T follicular helper cell (primary cell): ENCODE measurements at places on chromosomes 12 and 14.

DNA sequence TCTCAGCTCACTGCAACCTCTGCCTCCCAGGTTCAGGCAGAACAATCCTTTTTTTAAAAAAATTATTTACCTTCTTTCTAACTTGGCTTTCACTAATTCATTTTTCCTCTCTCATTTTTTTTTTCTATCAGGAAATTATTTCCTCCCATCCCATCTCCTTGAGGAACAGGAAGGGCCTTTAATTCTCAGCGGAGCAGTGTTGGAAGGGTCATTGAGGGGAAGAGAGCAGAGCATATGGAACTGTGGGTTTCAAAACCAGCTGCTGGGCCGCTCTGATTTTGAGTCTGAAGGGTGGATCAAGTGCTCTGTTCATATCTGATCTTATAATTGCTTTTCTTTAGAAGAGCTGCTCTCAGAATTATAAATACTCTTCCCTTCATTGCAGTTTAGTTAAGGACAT lies 29.0 kb downstream of the NUBPL start:
- DNase-seq = no peak

GRCh38 chr12:52032446-52032803 lies 18.8 kb upstream of the NR4A1 start:
- DNase-seq = no peak

- no peak for DNase-seq
These were observed 13.5 kb downstream of the SRGAP1 start for GRCh38 chr12:63857771-63858670.

GRCh38 chr14:52363961-52364360 lies 49.8 kb downstream of the PTGER2 start:
- no peak for DNase-seq

DNA sequence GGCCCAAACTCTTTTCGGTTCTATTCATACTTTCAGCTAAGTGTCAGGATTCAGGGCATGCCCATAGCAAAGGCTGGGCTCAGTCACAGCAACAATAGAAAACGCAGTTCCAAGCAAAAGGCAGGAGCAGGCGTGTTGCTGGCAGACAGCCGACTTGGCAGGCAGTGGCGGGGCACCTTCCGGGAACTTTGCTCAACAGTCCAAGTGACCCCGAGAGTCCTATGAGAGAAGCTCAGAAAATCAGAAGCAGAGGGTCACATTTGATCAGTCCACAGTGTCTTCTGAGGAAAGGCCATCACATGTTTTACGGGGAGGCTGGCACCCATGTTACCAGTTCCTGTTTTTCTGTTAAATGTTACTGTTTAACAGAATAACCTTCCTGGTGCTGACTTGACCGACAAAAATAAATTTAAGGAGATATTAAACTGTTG lies 115.0 kb downstream of the DACT1 start:
- no peak for DNase-seq

GRCh38 chr12:63007726-63008125 lies 72.8 kb upstream of the PPM1H start:
- DNase-seq = no peak

GRCh38 chr12:6358881-6359280 lies 16.5 kb downstream of the SCNN1A start:
- DNase-seq = no peak

DNA sequence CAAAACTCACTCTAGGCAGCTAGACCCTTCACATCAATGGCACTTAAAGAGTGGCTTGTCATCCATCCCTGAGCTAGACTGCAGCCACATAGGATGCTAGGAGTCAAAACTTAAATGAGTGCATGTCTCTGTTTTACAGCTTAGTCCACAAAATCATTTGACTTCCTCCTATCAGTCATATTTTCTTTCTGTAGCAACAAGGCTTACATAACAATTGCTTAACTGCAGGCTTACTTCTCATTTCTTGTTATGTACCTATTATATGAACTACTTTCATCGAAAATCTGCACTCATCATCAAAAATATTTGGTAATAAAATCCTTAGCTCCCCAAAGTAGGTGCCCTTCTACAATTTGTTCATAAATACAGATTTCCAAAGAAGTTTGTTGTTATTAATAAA lies 30.1 kb downstream of the CLEC1A start:
- DNase-seq = no peak

- no peak for DNase-seq
These were observed 108.6 kb upstream of the DYRK2 start for GRCh38 chr12:67539946-67540345.

- no peak for DNase-seq
These were observed 88.6 kb downstream of the NINJ2 start for GRCh38 chr12:574475-575128.

DNA sequence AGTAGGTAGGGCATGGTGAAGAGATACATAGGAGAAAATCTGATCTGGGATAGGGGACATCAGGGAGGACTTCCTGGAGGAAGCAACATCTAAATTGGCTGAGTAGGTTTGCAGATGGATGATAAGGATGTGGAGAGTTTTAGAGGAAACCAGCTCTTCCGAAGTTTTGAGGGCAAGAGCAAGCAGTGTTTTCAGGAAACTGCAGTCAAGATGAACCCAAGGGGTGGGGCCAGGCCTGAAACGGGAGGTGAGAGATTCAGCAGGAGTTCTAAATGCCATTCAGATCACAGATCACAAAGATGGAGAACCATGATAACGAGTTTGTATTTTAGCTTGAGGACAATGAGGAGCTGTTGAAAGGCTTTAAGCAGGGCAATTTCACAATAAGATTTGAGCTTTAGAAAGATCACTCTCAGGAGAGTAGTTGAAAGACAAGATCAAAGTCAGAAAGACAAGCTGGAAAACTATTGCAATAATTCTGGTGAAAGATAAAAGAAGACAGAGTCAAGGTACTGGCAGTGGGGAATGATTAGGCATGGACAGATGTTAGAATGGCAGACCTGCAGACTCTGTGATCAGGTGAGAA lies 70.1 kb upstream of the PLXNC1 start:
- DNase-seq = no peak

DNA sequence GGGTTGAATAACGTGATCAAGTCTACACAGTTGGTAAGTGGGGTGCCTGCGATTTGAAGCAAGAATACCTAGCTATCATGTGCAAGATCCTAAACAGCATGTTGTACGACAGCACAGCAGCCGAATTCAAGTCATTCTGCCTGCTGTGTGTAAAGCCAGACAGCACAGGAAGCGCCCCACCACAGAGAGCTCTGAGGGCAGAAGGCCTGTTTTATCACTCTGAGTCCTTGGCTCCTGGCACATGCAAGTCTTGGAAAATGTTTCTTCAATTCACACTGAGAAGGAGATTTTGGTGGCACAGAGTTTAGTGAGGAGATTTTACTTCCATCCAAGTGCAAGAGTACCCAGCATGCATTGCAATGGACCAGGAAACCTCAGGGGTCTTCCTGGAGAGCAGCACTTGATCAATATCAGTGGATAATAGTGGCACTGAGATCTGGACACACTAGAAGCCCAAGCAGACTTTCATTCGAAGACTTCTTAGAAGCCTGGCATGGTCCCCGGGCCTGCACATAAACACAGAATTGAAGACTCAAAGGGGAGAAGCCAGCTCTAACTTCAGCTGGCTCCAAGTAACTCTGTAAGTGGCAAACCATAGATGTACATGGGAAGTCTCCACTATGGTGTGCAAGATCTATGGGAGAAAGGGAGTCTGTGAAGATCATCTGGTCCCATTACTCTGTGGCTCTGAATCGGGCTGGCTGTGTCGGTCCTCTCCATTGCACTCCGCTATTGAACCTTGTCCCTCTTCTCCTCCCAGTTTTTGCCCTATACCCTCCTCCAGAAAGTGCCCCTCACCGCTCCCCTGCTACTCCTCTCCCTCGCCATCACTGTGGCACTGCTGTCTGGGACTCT lies 1.5 kb upstream of the KRT1 start:
- no peak for DNase-seq

DNA sequence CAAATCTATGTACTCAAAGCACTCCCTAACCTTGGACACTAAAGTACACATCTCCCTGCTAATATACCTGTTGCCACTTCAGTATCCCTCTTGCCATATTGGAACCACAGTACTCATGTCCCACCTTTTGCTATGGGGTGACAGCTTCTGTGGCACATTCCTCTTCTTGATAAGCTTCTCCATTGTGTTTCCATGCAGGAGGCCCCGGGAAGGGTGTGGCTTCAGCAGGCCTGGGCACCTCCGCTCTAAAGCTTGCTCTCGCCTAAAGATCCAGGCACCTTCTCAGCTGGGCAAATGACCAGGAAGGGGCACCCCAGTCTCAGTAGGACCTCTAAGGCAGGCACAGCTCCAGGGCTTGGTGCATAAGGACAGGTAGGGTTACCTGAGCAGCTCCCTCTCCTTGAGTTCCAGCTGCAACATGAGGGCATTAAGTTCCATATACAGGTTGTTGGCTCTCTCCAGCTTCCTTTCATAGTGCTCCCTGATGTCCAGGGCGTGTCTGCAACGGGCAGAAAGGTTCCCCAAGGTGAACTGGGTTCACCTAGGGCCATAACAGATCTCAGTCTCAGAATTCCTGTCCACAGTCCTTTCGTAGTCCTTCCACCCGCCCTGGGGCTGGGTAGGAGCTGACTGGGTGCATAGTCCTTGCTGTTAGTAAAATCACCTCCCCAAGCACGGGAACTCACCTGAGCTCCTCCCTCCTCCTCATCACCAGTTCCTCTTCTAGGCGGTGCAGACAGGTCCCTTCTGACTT lies 15.9 kb downstream of the MAP3K12 start:
- no peak for DNase-seq

DNA sequence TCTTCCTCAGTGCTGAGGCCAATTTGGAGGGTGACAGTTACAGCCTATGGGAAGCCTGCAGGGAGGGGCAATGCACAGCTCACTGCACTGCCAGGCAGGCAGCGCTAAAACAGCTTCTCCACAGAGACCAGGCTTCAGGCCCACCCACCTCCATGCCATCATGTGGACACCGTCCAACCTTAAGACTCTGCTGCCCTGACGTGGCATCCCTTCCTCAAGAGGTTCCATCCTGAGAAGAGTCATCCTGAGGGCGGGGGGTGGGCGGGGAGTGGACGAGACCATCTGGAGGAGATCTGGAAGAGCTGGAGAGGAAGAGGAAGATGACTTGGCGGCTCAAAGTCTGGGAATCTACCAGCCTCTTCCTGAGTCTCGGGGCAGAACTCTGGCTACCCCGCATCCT lies 8.4 kb upstream of the ACVRL1 start:
- DNase-seq = no peak

GRCh38 chr14:95046711-95047681 lies 110.3 kb downstream of the DICER1 start:
- DNase-seq = no peak

DNA sequence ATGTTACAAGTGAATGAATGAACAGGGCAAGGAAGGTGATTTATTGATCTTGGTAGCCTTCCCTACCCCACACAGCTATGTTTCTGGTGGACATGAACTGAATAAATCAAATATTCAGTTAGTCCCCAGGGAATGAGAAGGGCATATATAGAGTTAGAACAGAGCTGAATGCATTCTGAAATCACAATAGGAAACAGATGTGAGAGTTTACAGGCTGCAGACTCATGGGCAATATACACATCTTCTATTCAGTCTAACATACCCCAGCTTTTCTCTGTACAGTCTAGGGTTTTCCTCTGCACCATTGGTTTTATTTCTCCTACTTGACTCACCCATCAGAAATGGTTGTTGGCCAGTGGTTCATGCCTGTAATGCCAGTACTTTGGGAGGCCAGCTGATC lies 7.3 kb upstream of the STX2 start:
- DNase-seq = no peak

GRCh38 chr12:14716848-14717444 lies 20.5 kb upstream of the GUCY2C start:
- peak; percentile 25 for DNase-seq

DNA sequence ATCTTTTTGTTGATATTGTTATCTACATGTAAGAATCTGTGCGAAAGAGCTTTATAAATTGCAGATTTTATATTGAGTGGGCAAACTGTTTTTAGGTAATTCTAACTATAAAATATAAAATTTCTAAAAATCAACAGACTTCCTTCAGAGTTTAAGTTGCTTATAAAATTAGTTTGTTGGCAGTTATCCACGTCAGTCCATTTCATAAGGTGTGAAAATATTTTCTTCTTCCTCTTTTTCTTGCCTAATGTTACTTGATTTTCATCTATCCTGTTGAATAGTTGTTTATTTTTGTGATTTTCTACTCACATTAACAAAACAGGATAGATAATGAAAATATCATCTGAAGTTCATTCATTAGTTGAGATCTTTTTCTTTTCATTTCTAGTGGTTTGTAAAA lies 58.0 kb downstream of the RASSF8 start:
- no peak for DNase-seq

- DNase-seq = no peak
These were observed 41.6 kb upstream of the LRIG3 start for GRCh38 chr12:58961906-58962305.

DNA sequence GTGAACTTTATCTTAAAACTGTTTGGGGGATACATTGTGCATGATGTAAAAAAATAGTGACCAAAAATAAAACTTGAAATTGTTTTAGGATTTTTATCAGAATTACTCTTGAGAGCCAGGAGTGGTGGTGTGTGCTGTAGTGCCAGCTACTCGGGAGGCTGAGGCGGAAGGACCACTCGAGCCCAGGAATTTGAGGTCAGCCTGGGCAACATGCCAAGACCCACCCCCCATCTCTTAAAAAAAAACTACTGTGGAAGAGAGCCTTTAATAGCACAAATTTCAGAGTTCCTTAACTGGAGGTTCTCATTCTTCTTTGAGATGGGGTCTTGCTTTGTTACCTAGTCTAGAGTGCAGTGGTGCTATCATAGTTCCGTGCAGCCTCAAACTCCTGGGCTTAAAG lies 21.5 kb downstream of the CPSF2 start:
- no peak for DNase-seq

DNA sequence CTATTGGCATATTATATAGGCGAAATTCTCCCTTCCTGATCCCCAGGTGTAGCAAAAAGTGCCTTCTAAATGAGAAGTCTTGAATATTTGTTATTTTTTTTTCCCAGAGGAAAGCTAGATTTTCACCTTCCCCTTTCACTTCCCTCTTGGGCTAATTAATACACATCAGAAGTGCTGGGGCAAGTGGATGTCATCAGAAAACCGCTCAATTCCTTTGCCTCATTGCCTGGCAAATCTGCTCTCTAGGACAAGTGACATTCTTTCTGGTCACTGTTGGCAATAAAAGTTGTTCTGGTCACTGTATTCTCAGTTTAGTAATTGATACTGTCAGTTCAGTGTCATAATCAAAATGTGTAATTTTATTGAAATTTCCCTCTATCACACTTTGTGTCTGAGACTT lies 174.5 kb downstream of the ETNK1 start:
- DNase-seq = no peak

- no peak for DNase-seq
These were observed 380.1 kb downstream of the EGLN3 start for GRCh38 chr14:33570694-33571310.

- DNase-seq = no peak
These were observed 76.1 kb upstream of the REP15 start for GRCh38 chr12:27620121-27620520.

DNA sequence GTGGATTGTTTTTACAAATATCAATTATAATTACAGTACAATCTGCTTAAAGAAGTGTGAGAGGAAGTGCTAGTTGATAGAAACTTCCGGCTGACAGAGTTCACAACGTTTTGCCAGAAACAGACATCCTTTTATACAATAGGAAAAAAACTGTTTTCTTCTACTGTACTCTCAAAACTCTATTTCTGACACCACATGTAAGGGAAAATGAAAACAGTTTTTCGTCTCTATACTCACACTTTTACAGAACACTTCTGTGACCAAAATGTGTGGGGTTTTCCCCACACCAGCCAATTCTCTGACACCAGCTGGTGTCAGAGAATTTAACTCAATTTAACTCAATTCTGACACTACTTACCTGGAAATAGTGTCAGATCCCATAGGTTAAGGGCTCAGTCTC lies 24.2 kb upstream of the HIF1A start:
- peak; percentile 9 for DNase-seq
